ENCODE measurements at places on chromosomes 3 and 15.

GRCh38 chr3:11556851-11557644 is 86.7 kb downstream of the VGLL4 start:
- DNase-seq = peak; percentile 62

DNA sequence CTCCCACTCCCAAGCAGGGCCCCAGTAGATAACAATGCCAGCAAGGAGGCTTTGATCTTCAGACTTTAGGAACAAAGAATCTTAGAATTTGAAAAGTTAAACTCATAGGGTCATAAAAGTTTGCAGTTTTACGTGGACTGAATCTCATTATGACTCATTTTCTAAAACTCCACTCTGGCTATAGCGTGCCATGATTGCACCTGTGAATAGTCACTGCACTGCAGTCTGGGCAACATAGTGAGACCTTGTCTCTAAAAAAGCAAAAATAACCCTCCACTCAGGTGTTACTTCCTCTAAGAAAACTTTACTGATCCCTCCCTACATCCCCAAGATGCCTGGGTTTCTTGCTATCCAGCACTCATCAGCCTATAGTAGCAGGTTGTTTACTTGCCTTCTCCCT is 104.5 kb downstream of the IL20RB start:
- DNase-seq = no peak

DNA sequence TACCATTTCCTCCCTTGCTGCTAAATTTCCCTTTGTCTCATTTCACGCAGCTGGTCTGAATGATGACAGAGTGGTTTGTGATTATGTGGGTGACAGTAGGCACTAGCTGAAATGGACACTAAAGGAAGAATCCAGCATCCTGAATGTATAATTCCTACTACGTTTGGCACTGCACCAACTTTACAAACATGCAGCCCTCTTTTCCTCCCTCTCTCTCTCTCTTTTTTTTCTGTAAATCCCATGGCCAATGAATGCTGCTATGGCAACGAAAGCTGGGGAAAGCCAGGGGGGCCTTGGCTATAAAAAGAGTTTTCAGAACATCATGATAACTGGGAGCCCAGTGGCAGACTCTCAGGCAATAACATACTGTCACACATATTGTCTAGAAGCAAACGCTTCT is 367.2 kb upstream of the AGTR1 start:
- no peak for DNase-seq

- DNase-seq = peak; percentile 18
Observed at GRCh38 chr3:15860014-15860934, 62.5 kb upstream of the ANKRD28 start.

DNA sequence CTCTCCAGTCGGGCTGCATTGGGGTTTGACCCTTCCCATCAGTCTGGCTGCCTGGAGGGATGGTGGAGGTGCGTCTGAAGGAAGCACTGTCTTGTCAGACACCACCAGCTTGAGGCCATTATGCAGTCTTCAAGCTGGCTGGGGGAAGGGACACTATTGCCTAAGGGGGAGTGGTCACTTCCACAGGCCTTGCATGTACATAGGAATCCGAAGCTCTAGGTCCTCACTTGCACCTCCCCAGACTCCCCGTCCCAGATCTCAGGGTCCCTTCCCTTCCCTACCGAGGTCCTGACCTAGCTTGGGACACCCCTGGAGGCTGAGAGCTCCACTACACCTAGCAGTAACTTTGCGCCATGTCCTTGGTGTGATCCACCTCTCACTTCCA is 48.6 kb upstream of the KLF13 start:
- DNase-seq = no peak

GRCh38 chr3:192129586-192129985 is 597.8 kb downstream of the FGF12 start:
- DNase-seq = no peak

DNA sequence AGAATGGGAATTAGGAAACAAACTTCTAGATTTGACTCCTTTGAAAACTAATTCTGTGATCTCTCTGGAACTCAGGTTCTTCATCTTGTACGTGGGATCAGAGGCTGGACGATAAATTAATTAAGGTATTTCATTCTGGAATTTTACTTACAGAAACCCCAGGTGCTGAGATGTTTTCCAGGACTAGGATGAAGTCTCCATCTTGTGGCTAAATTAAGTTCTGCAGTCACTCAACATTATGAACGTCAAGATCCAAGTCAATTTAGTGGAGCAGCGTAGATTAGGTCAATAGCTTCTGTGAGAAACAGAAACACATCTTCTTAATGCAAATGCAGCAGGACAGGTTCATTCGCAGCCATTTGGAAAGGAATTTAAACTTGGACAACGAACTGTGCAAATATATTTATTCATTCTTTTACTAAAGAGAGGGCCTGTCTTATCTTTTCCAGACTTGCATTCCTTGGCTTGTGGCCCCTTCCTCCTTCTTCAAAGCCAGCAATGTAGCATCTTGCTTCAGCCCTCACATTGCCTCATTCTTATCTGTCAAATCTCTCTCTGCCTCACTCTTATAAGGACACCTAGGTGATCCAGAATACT is 26.7 kb upstream of the TMC3 start:
- no peak for DNase-seq

All from left ventricle myocardium inferior (tissue), 1 donor.